ENCODE measurements at places on chromosomes 4 and X.

GRCh38 chrX:44996277-44996676, 123.3 kb downstream of the KDM6A start:
- DNase-seq, result no peak

GRCh38 chrX:41858161-41858775, 65.1 kb downstream of the CASK start:
- no peak for DNase-seq

GRCh38 chrX:72299891-72300630, 5.7 kb downstream of the CITED1 start:
- DNase-seq, result no peak

GRCh38 chr4:139584784-139585183, 28.8 kb upstream of the SETD7 start:
- DNase-seq, result no peak

GRCh38 chrX:55716937-55717336, 612 bp upstream of the RRAGB start:
- no peak for DNase-seq

GRCh38 chr4:105462576-105462975, 11.3 kb downstream of the PPA2 start:
- no peak for DNase-seq

DNA sequence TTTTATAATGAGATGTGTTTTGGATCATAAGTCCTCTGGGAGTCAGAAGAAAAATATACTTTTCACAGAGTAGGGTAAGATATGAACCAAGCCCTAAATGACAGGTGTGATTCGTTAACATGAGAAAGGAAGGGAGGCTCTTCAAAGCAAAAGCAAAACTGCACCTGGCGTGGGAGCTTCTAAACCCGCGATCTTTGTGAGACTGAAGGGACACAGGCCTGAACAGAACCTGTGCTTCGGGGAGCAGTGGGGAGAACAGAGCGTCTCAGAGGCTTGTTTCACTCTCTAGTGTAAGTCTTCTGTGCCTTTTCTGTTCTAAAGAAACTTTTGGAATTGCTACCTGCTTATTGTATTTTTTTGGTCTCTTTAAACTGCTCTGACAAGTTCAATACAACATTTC, 30.2 kb upstream of the CYP4V2 start:
- peak; percentile 43 for DNase-seq

GRCh38 chr4:143184217-143184502, 557 bp upstream of the USP38 start:
- no peak for DNase-seq

GRCh38 chrX:46561824-46562657, 11.5 kb upstream of the CHST7 start:
- DNase-seq, result peak; percentile 47

- DNase-seq, result no peak
These were observed 230.5 kb downstream of the IDS start for GRCh38 chrX:149274516-149275105.

DNA sequence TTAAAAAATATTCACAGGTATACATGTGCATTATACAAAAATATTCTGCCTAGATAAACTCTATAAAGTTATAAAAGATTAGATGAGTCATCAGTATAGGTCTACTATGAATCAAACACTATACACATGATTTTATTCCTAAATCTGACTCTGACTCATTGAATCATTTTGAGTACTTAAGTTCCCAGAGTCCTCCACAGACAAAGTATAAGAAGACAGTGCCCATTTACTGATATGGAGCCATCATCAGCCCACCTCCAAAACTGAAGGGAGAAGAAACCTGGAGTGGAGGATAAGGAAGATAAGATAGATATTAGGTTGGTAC, 28.7 kb upstream of the ANTXR2 start:
- DNase-seq, result no peak

- DNase-seq, result no peak
These were observed 4.3 kb upstream of the SH3BP2 start for GRCh38 chr4:2788532-2789103.

DNA sequence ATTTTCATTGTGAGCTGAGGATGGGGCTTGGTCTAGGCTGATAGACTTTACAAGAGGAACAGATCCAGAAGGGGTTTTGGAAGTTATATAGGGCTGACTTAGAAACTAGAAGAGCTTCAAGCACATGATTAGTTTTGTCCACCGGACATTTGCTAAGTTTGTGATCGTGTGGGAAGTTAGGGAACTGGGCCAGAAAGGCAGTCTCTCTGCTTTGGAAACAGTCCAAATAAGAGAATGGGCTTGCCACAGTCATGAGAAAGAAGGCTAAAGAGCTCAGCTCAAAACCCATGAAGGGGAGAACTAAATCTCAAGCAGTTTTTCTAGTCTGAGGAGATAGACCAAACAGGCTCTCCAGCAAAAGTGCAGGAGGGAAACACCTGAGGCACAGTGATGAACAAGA, 67.8 kb downstream of the ZNF674 start:
- DNase-seq, result no peak

- DNase-seq, result no peak
These were observed 689 bp downstream of the SSR4 start for GRCh38 chrX:153794897-153795816.

DNA sequence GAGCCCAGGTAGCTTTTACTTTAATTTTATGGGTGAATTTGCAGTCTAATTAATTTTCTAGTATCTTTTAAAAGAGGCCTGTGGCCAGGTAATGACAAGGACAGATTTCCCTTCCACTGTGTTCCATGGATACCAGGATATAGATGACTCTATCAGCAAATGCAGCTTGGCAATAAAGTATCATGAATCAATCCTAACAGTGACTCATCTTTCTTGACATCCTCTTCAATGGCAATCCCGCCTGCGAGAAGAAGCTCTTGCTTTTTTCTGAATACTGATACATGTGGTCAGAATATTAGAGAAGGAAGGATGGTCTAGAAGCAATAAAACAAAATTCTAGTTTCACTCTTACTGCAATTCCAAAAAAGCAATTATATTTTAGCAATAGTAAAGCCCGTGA, 267.8 kb downstream of the DTHD1 start:
- no peak for DNase-seq

DNA sequence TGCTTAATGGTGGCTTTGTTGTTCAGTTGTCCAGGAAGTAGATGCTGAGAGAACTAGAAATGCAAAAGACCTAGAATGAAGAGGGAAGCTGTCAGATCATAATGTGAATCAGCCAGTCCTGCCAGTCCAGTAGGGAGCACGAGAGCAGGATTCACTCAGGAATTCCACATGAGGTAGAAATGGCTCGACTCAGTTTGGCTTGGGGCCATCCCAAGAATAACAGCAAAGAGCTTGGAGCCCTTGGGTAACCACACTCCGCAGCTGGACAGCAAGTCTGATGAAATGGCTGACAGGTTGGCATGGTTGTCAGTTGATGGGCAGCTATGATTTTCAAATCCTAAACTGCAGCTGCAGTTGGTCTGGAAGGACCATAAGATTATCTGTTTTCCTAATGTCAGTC, 44.5 kb upstream of the WDR1 start:
- no peak for DNase-seq

Data from NCI-H187 (cell line).